Left ventricle myocardium superior (tissue), 1 donor: ENCODE measurements at places on chromosomes 6 and 20. TPM values are rescaled to one million over a fixed set of nuclear protein-coding genes. Genes with fewer than 3 reads are reported as not detected.

Gene MYH7B
- 297 TPM for total RNA-seq

- no peak for DNase-seq
Observed at GRCh38 chr6:98579941-98580340, 254.4 kb upstream of the POU3F2 start.

DNA sequence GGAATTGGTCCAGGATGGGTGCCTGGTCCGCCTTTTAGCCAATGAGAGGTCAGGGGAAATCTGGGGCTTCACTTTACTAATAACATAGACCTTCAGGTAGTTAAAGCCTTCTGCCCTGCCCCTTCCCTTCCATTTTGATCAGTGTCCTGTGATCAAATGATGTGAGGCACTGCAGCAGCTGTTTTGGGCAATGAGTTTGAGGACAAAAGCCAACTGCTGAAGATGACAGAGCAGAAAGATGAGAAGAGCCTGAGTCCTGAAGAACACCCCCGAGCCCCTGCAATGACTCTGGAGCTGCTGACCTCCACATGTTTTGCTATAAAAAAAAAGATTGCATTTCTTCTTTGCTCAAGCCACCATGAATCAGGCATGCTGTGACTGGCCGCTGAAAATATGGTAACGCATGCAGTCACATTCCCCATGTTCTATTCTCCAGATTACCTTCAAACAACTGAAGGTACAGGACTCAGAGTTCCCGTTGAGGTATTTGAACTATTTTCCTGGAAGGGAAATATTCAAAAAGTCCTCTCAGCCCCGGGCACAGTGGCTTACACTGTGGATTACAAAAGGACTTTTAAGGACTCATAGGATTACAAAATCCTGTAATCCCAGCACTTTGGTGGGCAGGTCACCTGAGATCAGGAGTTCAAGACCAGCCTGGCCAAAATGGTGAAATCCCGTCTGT lies 45.7 kb upstream of the B4GALT5 start:
- no peak for DNase-seq

- DNase-seq = no peak
Observed at GRCh38 chr6:154932515-154933027, 62.5 kb upstream of the TIAM2 start.
